ENCODE measurements at places on chromosomes 1 and 21.

- DNase-seq: no peak
Measured at GRCh38 chr1:116494745-116495144, 76.1 kb downstream of the CD58 start.

DNA sequence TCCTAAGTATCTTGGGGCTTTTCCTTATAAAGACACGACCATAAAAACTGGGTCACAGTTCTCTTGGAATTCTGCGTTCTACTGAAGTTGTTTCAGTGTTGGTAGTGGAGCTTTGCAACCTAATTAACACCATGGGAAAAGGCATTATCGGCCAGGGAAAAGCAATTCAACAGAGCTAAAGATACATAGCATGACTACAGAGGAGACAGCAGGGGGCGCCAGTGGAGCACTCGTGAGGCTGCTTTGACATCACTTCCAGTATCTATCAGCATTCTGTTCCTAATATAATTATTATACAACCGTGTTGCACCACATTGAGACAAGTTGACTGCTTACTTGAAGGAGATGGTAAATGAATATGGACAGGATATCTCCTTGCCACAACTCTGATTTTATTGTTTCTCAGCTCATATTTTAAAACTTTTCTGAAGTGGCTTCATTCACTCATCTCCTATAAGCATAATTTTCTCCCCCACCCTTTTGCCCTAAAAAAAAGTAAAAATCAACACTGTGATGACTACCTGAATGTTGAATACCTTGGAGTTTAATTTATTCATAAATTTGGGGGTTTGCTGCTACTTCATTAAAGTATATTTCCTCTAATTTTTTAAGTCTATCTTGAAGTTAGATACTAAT lies 39.4 kb downstream of the ZP4 start:
- no peak for DNase-seq

DNA sequence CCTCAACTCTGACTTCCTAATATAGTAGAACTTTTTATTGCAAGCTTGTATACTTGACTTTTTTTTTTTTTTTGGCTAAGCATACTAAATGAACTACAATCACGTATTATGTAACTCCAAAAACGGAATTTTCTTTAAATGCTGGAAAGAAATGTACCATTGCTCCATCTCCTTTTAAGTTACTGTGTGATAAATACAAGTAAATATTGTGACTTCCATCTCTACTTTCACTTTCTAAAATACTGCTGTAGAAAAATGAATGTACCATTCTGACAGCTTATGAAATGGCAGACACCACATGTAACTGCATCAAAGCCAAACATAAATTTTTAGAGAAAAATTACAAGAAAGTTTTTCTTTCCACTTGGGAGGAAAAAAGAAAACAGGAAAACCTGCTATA lies 54.7 kb downstream of the ASH1L start:
- no peak for DNase-seq

DNA sequence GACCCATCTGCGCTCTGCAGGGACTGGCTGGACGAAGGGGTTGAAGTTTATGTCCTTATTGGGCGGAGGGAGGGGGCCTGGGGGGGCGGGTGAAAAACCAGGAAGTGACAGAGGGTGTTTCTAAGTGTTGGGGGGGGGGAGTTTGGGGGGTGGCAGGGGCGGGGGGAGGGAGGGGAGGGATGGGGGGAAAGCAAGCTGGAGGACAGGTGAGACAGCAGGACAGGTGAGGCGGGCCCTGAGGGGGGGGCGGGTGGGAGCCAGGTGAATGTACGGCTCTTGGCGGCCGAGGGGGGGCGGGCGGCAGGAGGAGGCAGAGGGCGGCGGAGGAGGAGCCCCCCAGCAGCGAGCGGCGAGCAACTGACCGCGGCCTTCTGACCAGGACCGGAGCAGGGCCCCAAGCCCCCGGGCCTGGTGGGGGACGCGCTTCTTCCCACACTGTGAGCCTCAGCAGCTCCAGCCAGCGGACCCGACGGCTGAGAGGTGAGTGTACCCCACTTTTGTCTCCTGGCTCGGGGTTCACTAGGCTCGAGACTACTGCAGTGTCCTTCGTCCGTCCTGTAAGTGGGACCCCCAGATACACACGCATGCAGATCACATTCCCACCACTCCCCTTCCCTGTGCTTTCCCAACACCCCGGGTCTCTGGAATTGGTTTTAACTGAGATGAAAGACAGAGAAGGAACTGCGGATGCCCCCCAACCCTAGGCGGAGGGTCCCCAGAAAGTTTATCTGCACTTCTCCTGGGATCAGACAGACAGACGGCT lies at the start of gene ZBTB7B:
ZBTB7B (plus strand) TSS at position 339 of the 763 bp plus-strand sequence. CDS start 11,859 bp downstream, outside the sequence.
- peak; percentile 72 for DNase-seq

- DNase-seq: no peak
Measured at GRCh38 chr1:100661176-100661575, 58.4 kb upstream of the VCAM1 start.

- no peak for DNase-seq
Measured at GRCh38 chr1:246324711-246325110, 182.4 kb downstream of the SMYD3 start.

DNA sequence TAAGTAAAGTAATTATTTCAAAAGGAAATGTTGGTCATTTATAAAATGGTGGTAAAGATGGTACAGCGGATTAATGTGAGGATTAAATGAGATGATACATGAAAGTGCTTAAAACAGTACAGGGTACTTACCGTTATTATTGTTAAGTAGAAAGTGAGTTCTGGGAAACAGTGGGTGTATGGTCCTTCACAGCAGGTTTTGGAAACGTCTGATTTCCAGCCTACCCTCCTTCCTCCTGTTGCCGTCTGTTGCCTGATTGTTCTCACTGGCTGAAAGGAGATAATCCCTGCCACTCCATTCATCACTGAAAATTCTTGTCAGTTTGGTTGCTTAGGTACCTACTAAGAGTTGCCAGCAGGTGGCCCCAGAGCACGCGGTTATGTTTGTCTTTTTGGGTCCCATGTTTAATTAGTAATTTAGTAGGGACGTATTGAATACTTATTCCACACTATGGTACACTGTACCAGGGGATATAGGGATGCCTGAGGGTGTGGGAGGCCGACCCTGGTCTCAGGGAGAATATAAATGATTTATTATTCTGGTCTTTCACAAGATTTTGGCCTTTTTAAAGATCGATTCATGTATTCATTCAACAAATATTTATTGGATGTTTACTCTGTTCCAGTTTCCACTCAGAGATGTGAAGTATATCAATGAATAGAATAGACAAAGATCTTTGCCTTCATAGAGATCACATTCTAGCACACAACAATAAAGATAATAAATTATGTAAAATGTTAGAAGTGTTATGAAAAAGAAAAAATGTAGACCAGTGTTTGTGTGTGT lies 30.8 kb upstream of the RPTN start:
- DNase-seq: peak; percentile 70

DNA sequence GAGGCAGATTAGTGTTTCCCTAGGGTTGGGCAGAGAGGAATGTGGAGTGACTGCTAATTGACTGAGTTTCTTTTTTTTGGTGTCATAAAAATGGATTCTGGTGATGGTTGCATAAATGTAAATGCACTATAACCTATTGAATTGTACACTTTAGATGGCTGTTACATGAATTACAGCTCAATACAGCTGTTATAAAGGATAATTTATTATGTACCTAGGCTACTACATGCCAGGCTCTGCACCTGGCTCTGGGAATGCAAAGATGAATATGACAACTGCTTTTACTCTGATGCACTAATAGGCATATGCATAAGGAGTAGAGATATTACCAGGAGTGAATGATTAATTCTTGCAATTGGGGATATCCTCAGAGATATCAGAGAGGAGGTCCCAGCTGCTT lies 345.3 kb downstream of the PTBP2 start:
- DNase-seq: no peak

- no peak for DNase-seq
Measured at GRCh38 chr1:171468120-171468750, 17.1 kb upstream of the PRRC2C start.

GRCh38 chr1:167194182-167194581 lies 26.5 kb upstream of the POU2F1 start:
- no peak for DNase-seq

DNA sequence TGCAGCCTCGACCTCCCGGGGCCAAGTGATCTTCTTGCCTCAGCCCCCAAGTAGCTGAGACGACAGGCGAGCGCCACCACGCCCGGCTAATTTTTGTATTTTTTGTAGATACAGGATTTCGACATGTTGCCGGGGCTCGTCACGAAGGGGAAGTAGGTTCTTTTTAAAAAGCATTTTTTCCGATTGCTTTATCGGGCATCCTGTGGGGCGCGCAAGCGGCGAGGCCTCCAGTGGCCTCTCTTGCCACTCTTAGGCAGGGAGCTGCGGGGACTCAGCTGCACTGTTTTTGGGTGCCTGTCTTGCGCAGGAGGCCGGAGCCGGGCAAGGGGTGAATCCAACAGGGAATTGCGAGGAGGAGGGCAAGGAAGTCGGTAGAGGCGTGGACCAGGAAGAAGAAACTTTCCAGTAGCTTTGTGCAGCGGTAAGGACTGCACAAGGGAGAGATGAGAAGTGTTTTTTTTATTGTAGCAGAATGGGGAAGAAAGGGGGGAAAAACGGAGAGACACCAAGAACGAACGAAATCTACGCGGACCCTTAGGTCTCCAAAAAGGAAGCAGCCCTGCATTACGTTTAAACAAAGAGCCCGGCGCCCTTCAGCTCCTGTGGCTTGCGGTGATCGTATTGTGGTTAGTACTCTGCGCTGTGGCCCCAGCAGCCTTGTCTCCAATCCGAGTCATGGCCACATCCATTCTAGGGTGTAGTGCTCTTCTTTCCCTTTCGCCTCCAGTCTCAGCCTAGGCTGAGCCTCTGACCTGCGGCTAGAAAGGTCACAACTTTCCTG lies 164.8 kb downstream of the PPIAL4G start:
- DNase-seq: no peak

GRCh38 chr1:160453443-160453842 lies 53.1 kb downstream of the VANGL2 start:
- no peak for DNase-seq

- DNase-seq: peak; percentile 93
Measured at GRCh38 chr21:41366522-41367151, 4.8 kb downstream of the MX2 start.

GRCh38 chr1:9289711-9290485 lies 2.8 kb upstream of the SPSB1 start:
- DNase-seq: no peak

DNA sequence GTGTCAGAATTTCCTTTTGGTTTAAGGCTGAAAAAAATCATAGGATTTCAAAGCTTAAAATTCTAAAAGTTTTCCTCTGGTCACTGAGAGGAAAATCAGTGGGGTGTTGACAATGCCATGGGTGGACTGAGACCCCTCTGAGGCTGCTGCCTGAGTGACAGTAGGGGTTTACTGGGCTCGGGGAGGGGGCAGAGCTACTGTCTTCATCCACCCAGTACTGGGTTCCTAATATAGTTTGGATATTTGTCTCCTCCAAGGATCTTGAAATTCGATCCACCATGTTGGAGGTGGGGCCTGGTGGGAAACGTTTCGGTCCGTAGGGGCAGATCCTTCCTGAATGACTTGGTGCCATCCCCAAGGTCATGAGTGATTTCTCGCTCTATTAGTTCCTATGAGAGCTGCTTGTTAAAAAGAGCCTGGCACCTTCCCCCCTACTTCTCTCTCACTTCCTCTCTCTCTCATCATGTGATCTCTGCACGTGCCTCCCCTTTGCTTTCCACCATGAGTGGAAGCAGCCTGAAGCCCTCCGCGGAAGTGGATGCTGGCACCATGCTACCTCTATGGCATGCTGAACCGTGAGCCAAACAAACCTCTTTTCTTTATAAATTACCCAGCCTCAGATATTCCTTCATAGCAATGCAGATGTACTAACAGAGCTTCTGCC lies 72.3 kb downstream of the MAP10 start:
- no peak for DNase-seq

- DNase-seq: no peak
Measured at GRCh38 chr1:225559326-225559725, 93.6 kb downstream of the ENAH start.

DNA sequence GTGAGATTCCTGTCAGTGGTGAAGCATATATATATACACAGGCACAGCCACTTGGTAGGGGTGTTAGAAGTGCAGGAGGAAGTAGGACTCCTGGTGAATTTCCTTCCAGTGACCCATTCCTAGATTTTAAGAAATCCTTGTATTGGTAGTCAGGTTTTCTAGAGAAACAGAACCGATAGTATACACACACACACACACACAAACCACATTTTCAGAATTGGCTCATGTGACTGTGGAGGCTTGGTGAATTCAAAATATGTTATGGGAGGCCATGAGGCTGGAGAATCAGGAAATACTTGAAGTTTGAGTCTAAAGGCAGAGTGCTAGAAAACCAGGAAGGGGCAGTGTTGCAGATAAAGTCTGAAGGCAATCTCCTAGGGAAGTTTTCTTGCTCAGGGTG lies 114.2 kb downstream of the FCRL5 start:
- DNase-seq: no peak

DNA sequence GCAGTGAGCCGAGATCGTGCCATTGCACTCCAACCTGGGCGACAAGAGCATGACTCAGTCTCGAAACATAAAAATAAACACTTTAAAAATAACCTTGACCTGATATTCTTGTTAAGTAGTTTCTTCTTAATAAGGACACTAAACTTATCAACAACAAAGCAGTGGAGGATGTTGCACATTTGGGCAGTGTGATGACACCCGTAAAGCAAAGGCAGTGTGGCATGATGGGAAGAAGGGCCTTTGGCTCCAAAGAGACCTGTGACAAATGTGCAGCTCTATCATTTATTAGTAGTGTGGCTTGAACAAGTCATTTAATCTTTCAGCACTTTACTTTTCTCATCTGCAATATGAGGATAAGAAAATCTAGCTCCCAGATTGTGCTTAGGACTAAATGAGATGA lies 348.0 kb upstream of the PLD5 start:
- DNase-seq: no peak

DNA sequence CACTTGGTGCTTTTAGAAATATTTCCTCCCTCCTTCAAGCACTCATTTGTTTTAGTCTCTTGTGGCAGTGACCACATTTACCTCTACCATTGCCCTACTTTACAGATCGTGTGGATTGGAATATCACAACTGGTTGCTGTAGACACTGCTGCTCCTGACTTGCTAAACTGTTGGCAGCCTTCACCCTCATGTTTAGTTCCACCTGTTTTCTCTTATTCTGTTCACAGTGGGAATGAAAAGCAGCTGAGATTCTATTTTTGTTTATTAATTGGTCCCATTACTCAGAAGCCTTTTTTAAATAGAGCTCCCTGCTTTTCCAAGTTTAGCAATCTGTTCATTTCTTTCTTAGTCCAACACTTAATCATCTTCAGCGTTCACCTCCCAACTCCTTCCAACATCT lies 308.9 kb downstream of the RWDD3 start:
- no peak for DNase-seq

GRCh38 chr1:164647211-164647610 lies 88.2 kb downstream of the PBX1 start:
- DNase-seq: peak; percentile 61

GRCh38 chr1:229015806-229016205 lies 255.1 kb upstream of the RAB4A start:
- no peak for DNase-seq

DNA sequence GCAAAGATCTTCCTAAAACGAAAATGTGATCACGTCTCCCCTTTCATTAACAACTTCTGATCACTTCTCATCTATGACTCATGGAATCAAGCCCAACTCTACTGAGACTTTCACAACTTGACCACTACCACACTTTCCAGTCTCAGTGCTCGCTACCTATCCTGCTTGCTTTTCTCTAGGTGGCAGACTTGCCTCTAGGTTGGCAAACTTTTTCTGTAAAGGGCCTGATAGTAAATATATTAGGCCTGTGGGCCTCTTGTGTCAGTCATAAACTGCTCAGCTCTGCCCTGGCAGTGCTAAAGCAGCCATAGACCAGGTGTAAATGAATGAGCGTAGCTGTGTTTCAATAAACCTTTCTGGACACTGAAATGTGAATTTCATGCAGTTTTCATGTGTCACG lies 21.5 kb upstream of the HMGB4 start:
- DNase-seq: no peak

Measured in Caco-2 (cell line).